ENCODE measurements at places on chromosomes 5 and 9. TPM values are rescaled to one million over a fixed set of nuclear protein-coding genes. Genes with fewer than 3 reads are reported as not detected.

Gene ENTPD2
- 11.3 TPM for total RNA-seq

Gene GABRA6
- not detected for total RNA-seq

Gene ABO
- total RNA-seq = 2.7 TPM

- H3K27me3 ChIP-seq = no peaks in the 10 kb centered on the region
- H3K4me3 ChIP-seq = no peak overlapping the region
- H3K4me1 ChIP-seq = peaks cover 18% of the 10 kb centered on the region
- no peak overlapping the region for H3K27ac ChIP-seq
Observed at GRCh38 chr5:96641368-96642280, 20.6 kb upstream of the CAST start.

DNA sequence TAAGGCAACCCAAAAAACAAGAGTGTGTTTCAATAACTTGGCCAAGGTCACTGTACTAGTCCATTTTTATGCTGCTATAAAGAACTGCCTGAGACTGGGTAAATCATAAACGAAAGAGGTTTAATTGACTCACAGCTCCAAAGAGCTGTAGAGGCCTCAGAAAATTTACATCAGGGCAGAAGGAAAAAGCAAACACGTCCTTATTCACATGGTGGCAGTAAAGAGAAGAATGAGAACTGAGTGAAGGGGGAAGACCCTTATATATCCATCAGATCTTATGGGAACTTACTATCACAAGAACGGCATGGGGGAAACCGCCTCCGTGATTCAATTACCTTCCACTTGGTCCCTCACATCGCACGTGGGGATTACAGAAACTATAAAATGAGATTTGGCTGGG, 64.3 kb upstream of the CAMK4 start:
- H3K27me3 ChIP-seq = no peaks in the 10 kb centered on the region
- no peaks in the 10 kb centered on the region for H3K36me3 ChIP-seq
- H3K27ac ChIP-seq = no peak overlapping the region
- H3K4me1 ChIP-seq = no peaks in the 10 kb centered on the region
- no peak for DNase-seq
- H3K4me3 ChIP-seq = no peak overlapping the region

Gene TAF1L
- total RNA-seq = not detected

Gene PAPPA
- 0.87 TPM for total RNA-seq

DNA sequence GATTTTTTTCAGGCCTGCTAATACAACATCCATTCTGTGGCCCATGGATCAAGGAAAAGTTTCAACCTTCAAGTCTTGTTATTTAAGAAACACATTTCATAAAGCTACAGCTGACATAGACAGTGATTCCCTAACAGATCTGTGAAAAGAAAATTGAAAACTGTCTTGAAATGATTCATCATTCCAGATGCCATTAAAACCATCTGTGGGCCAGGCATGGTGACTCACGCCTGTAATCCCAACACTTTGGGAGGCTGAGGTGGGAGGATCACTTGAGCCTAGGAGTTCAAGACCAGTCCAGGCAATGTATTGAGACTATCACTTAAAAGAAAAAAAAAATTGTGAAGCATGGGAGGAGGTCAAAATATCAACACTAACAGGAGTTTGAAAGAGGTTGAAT, 6.0 kb downstream of the RAPGEF6 start:
- no peaks in the 10 kb centered on the region for H3K27me3 ChIP-seq
- no peak for DNase-seq
- H3K4me3 ChIP-seq = no peak overlapping the region
- H3K27ac ChIP-seq = no peak overlapping the region
- peaks cover 13% of the 10 kb centered on the region for H3K4me1 ChIP-seq

DNA sequence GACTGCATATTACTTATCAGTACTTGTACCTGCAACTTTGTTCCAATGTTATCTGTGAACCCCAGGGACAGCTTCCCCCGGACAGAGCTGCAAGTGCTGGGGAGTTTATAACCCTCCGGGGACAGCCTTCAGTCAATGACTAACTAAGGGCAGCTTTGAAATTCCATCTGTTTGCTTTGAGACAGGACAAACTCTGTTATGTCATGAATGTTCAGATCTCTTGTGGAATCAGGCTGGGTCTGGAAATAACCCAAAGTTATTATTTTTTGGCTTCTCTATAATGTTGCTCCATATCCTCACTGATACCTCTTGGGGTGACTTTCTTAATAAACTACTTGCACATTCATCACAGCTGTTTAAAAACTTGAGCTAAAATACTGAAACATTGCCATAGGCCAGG, 617.5 kb upstream of the TLE4 start:
- no peak overlapping the region for H3K27ac ChIP-seq
- no peaks in the 10 kb centered on the region for H3K4me1 ChIP-seq
- H3K4me3 ChIP-seq = no peak overlapping the region
- DNase-seq = no peak
- no peaks in the 10 kb centered on the region for H3K36me3 ChIP-seq

Gene C5orf52
- total RNA-seq = not detected

- H3K27ac ChIP-seq = no peak overlapping the region
- H3K27me3 ChIP-seq = no peaks in the 10 kb centered on the region
- no peaks in the 10 kb centered on the region for H3K4me1 ChIP-seq
- no peak for DNase-seq
- H3K36me3 ChIP-seq = peaks cover 8% of the 10 kb centered on the region
Observed at GRCh38 chr5:108876451-108876850, 128.8 kb downstream of the FER start.

DNA sequence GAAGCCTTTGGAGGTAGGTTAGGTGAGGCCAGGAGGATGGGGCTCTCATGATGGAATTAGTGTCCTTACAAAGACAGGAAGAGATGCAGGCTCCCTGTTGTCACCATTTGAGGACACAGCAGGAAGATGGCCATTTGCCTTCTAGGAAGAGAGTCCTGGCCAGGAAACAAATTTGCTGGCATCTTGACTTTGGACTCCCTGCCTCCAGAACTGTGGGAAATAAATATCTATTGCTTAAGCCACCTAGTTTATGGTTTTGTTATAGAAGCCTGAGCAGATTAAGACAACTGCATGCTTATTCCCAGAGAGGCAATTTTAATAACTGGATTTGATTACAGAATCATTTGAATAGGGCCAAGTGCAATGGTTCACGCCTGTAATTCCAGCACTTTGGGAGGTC, 50.5 kb upstream of the EPB41L4B start:
- no peaks in the 10 kb centered on the region for H3K27me3 ChIP-seq
- H3K36me3 ChIP-seq = no peaks in the 10 kb centered on the region
- no peak overlapping the region for H3K27ac ChIP-seq
- H3K4me1 ChIP-seq = no peaks in the 10 kb centered on the region

Gene GPR151
- not detected for total RNA-seq

Gene HSPB3
- not detected for total RNA-seq

GRCh38 chr5:151632941-151633340, 41.8 kb upstream of the FAT2 start:
- H3K27ac ChIP-seq = no peak overlapping the region
- no peak overlapping the region for H3K4me3 ChIP-seq
- no peaks in the 10 kb centered on the region for H3K36me3 ChIP-seq
- no peaks in the 10 kb centered on the region for H3K4me1 ChIP-seq

DNA sequence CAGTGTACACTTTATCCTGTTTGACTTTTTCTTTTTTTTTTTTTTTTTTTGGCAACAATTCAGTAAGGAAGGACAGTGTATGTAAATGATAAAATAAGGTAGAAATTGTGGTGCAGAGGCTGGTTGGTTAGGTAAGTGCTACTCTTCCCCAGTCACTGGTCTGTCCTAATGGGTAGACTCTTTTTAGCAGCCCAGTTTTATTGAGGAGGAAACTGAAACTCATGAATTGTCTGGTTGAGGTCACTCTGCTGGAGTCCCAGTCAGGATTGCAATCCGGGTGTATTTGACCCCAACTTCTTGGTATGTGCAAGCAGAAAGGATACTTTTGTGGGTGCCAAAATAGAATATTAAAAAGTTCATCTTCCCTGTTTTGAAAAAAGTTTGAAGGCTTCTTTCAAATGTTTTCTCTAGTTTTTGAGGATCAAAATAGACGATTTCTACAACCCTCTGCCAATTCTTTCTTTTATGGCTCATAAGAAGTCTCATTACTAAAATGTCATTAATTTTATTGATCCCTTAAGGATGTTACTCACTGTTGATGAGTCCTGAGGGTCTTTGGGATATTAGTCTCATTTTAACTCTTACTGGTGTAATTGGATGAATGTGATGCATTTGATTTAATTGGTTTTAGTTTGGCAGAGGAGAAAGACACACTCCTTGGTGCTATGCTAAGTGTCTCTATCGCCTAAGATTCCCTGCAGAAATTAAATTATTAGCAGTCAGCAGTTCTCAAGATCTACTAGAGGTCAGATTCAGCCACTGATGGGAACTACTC, 171.9 kb downstream of the KDM4C start:
- DNase-seq = no peak
- no peak overlapping the region for H3K4me3 ChIP-seq
- H3K27ac ChIP-seq = no peak overlapping the region
- H3K4me1 ChIP-seq = peaks cover 69% of the 10 kb centered on the region
- no peaks in the 10 kb centered on the region for H3K27me3 ChIP-seq
- no peaks in the 10 kb centered on the region for H3K36me3 ChIP-seq

DNA sequence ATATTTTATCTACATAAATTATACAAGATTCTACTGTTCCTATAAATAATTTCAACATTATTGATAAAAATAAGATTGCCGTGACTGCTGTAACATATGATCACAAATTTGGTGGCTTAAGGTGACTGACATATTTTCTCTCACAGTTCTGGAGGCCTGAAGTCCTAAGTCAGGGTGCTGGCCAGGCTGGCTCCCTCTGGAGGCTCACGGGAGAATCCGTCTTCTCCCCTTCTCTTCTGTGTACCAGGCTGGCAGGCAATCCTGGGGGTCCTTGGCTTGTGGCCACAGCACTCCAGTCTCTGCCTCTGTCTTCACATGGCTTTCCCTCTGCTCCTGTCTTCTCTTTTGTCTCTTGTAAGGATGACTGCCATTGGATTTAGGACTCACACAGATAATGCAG, 31.7 kb upstream of the IRX2 start:
- H3K27ac ChIP-seq = no peak overlapping the region
- no peak for DNase-seq
- H3K4me3 ChIP-seq = no peak overlapping the region
- H3K4me1 ChIP-seq = no peaks in the 10 kb centered on the region
- H3K36me3 ChIP-seq = no peaks in the 10 kb centered on the region

Gene SPATA31E1
- not detected for total RNA-seq

Gene C5orf46
- not detected for total RNA-seq

- no peak overlapping the region for H3K27ac ChIP-seq
- no peaks in the 10 kb centered on the region for H3K4me1 ChIP-seq
- no peaks in the 10 kb centered on the region for H3K36me3 ChIP-seq
- H3K4me3 ChIP-seq = no peak overlapping the region
Observed at GRCh38 chr9:114957558-114957957, 27.2 kb upstream of the TNFSF8 start.
